ENCODE measurements at places on chromosomes 1 and 21.

DNA sequence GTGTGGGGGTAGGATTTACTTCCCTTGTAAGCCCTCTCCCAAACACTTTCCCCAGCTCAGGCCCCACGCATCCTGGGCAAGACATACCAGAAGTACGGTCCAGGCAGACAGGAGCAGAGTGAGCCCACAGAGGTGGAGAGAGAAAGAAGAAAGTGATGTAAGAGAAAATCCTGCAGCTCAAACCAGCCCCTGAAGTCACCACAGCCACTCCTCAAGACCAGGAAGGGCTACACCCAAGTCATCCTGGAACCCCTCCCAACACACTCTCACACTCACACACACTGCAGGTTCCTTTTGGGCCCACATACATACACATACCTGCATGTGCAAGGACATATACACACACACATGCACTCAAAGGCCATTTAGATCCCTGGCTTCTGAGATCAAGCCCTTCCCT lies 106.8 kb downstream of the SYT2 start:
- DNase-seq, result no peak

- DNase-seq, result no peak
Measured at GRCh38 chr1:36755303-36756230, 272.9 kb upstream of the CSF3R start.

DNA sequence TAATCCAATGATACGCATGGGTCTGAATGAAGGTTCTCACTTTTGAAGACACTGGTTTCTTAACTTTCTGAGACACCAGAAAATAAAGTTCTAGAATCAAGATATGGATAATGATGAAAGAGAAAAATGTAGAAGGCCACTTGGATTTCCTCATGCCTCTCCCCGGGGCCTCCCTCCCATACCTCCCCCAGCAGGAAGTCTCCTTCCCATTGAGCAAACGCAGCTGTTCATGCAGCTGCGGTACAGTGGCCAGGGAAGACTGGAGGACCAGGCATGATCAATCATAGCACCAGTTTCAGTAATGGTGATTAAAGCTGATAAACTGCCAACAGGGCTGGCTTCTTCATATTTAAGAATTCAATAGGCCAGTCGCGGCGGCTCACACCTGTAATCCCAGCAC lies 10.9 kb upstream of the UBR4 start:
- DNase-seq, result no peak

- DNase-seq, result peak; percentile 93
Measured at GRCh38 chr21:26409735-26410134, 163.4 kb downstream of the CYYR1 start.

- DNase-seq, result no peak
Measured at GRCh38 chr1:22443332-22443731, 8.3 kb upstream of the ZBTB40 start.

GRCh38 chr1:151968058-151968457 lies 25.6 kb downstream of the S100A10 start:
- no peak for DNase-seq

- DNase-seq, result no peak
Measured at GRCh38 chr1:94115900-94116436, 5.0 kb downstream of the ABCA4 start.

GRCh38 chr1:150268705-150269403 lies at the start of gene APH1A:
Gene APH1A (minus strand): TSS chr1:150269016. CDS start chr1:150268810, 206 bp downstream.
- peak; percentile 99 for DNase-seq

GRCh38 chr1:23194119-23194984 lies 22.9 kb downstream of the HTR1D start:
- DNase-seq, result no peak

GRCh38 chr1:63368131-63368530 lies 704 bp downstream of the ALG6 start:
- DNase-seq, result no peak

All from umbilical cord (tissue), 2 donors.